ENCODE measurements at places on chromosomes 4 and X. TPM values are rescaled to one million over a fixed set of nuclear protein-coding genes. Genes with fewer than 3 reads are reported as not detected.

PCDH10 gene
- total RNA-seq, result not detected

AMMECR1 gene
- total RNA-seq, result 6.6 TPM

- DNase-seq, result no peak
Measured at GRCh38 chrX:68719181-68719903, 71.9 kb downstream of the STARD8 start.

- DNase-seq, result no peak
Measured at GRCh38 chr4:4395849-4396627, 9.1 kb downstream of the NSG1 start.

DNA sequence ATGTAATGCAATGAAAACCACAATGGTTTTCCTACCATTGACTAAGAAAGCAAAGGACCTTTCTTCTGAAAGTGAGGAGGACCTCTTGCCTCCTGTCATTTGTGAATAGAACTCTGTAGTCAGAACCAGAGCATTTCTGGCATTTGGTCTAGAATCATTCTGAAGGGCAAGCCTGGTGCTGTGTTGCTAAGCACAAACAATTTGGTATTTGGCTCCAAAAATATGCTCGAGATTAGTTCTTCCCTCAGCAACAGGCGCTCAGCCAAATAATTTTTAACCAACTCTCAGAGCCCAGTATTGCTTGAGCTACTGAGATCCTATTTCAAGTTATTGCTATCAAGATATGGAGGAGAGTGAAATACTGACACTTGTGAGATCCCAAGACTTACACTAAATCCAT, 71.0 kb downstream of the SNCA start:
- no peak for DNase-seq

GRCh38 chrX:9279234-9279544, 185.7 kb upstream of the TBL1X start:
- DNase-seq, result no peak

DNA sequence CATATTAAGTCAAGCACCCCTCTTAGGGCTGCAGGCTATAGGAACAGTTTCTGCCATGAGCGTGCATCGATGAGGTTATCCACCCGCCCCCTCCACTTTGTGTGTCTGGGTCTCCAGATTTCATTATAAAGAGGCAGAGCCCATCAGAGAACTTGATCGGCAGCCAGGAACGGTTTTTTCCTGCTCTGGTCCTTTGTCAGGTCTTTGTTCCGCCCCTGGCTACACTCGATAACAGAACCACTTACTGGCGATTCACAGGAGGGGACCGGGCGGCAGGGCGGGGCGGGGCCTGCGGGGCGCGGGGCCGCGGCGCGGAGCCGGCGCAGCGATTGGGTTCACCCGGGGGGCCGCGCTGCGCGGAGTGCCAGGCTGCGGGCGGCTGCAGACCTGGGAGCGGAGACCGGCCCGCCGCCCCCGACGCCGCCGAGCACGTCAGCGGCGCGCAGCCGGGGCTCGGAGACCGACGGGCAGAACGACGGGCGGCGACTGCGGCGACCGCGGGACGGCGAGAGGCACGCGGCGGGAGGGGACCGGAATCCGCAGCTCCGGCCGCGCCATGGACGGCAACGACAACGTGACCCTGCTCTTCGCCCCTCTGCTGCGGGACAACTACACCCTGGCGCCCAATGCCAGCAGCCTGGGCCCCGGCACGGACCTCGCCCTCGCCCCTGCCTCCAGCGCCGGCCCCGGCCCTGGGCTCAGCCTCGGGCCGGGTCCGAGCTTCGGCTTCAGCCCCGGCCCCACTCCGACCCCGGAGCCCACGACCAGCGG, at the start of gene SLC10A4:
Gene SLC10A4, plus strand, starts transcription at position 338 of the 771 bp plus-strand sequence. Its CDS starts 219 bp downstream, at position 557.
- DNase-seq, result no peak

- DNase-seq, result no peak
Measured at GRCh38 chrX:119145241-119145653, 17.6 kb upstream of the KIAA1210 start.

DNA sequence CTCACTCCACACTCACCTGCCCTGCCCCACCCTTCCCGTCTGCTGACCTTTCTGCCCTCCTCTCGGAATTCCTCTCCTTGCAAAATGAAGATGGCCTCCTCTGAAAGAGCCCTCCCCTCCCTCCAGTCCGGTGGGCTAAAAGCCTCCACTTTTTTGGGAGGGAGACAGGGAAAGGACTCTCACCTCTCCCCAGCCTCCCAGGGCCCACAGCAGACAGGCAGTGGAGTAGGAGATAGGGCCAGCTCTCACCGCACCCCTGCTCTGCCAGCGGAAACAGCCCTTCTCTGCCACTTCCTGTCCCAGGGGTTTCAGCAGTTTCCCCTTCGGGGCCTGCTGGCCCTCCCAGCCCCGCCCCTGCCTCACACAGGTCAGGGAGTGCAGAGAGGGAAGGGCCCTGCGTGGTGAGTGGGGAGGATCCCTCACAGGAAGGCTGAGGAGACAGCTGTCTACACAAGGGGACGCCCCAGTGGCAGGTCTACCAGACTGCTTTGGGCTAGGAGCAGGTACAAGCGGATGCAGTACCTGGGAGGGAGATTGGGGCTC, 18.2 kb downstream of the ELF4 start:
- DNase-seq, result no peak

GRCh38 chr4:98610926-98611676, 47.3 kb downstream of the TSPAN5 start:
- DNase-seq, result no peak

GRCh38 chr4:76856243-76857073, 41.5 kb downstream of the SOWAHB start:
- DNase-seq, result no peak

- DNase-seq, result no peak
Measured at GRCh38 chrX:111759686-111760085, 78.7 kb downstream of the ALG13 start.

DNA sequence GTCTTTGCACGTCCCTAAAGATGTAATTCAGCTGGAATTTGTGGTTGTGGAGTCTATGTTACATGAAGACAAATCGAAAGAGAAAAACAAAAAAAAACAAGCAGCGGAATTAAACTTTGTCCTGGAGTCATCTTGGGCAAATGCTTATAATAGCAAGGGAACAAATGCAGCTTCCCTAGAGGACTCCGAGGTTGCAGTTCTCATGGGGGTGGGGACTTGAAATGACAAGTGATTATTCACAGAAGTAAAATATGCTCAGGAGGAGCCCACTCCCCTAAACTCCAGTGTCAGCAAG, 362.4 kb downstream of the ARHGAP24 start:
- no peak for DNase-seq

DNA sequence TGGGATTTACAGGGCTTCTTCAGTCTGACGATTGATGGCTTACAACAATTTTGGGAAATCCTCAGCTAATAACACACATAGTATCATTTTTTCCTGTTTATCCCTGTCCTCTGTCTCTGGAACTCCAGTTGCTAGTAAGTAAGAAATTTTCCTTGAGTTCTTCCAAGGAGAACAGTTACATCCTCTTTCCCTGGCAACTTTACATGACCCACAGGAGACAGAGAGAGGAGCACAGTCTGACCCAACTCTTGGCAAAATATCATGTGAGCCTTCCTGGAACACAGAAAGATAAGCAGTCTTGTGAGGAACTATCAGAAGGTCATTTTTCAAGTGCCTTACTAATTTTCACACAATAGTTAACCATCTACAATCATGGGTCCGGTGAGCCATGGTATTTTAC, 578.7 kb upstream of the PABPC4L start:
- no peak for DNase-seq

Data from breast epithelium (tissue), 4 donors.